ENCODE measurements at places on chromosomes 16 and 17. TPM values are rescaled to one million over a fixed set of nuclear protein-coding genes. Genes with fewer than 3 reads are reported as not detected.

Gene NPIPB13
- total RNA-seq = 2.9 TPM

Gene ZNF778
- total RNA-seq = 4.6 TPM

Gene OGFOD1
- 12.8 TPM for total RNA-seq

Gene CDRT4
- 1.6 TPM for total RNA-seq

Gene SLC38A8
- total RNA-seq = not detected

Gene SPATA20
- 61.6 TPM for total RNA-seq

Gene TBC1D3H
- not detected for total RNA-seq

Gene GNG13
- not detected for total RNA-seq

Gene NRN1L
- 1.5 TPM for total RNA-seq

Measured in mesangial cell (primary cell).